Uterus (tissue), 4 donors: ENCODE measurements at places on chromosomes 4 and X.

GRCh38 chr4:41358647-41359421 lies 102.1 kb downstream of the UCHL1 start:
- DNase-seq = no peak

GRCh38 chr4:94458682-94459081 lies 6.9 kb downstream of the PDLIM5 start:
- no peak for DNase-seq

DNA sequence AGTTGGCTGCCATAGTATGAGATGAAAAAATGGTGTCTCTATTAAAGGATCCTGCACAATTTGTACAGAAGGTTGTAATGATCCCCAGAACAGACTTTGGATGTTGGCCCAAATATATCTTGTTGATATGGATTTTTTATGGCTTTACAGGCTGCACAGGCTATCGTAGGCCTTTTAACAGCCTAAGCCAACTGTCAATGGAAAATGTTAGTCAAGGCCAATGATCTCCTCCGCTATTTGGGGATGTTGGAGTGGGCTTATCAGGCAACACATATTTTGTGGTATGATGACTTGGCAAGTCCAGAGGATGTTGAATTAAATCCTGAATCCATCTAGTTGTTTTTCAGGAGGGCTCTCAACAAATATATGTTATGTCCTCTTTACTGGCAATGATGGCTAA lies 42.1 kb downstream of the ZCCHC13 start:
- DNase-seq = no peak

- no peak for DNase-seq
These were observed 44.0 kb downstream of the RELL1 start for GRCh38 chr4:37641886-37642849.

GRCh38 chr4:140332734-140333133 lies 40.7 kb upstream of the SCOC start:
- no peak for DNase-seq
